ENCODE measurements at places on chromosomes 6 and 20.

GRCh38 chr6:107439406-107439805 lies 20.0 kb downstream of the PDSS2 start:
- no peak for DNase-seq

DNA sequence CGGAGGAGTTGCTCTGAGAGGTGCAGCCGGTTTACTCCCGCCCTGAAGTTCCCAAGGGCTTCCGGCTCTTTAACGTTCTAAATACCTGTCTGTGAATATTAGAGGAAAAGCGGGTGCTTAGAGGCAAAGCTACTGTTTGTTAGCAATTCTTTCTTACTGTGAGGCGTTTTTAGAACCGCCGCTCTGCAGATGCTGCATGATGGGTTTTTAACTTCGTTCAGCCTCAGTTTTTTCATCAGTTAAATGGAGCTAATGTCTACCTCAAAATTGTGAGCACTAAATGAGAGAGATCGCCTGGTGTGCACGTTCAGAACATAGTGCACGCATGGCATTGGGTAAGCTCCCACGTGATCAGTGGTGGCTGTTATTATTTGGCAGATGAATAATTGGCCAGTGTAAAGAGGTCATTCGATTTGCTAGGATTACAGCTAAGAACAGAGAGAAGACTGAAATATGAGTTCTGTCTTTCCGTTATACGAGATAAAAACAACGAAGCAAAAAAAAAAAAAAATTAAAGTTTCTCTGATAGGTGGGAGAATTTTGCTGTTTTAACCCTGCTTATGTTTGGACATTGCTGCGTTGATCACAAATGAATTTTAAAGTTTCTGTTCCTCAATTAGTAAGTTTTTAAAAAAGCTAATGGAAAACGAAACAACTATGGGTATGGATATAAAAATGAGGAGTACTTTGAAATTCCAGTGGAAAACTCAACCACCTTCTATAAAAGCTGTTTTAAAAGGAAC lies 660 bp upstream of the TFB1M start:
- peak; percentile 51 for DNase-seq

DNA sequence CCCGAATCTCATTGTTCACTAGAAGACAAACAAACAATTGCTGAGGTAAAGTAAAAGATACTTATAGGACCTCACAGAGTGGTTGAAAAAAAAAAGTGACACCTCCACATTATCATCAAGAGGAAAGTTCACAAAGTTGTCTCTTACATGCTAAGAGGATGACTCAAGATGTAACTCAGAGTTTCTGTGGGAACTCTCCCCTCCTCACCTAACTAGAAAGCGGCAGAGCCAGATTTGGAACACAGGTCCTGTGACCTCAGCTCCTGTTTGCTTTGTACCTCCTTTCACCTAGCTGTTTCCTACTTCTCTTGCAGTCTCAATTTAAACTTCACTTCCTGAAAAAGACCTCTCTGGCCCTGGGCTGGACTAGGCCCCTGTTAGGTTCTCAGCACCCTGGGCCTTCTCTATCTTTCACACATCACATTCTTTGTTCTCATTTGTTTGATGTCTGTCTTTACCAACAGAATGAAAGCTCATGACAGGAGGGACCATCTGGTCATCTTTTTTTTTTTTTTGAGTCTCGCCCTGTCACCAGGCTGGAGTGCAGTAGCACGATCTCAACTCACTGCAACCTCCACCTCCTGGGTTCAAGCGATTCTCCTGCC lies 60.8 kb downstream of the CD24 start:
- no peak for DNase-seq

GRCh38 chr6:87808005-87808757 lies 106.1 kb upstream of the AKIRIN2 start:
- DNase-seq, result no peak

- no peak for DNase-seq
These were observed 473.5 kb downstream of the UTRN start for GRCh38 chr6:144758602-144759001.

GRCh38 chr20:43766385-43766784 lies 39.6 kb upstream of the GTSF1L start:
- DNase-seq, result no peak

GRCh38 chr6:155188707-155189496 lies 74.9 kb upstream of the CLDN20 start:
- peak; percentile 96 for DNase-seq

- DNase-seq, result no peak
These were observed 576 bp downstream of the MAPK13 start for GRCh38 chr6:36130667-36131510.

GRCh38 chr6:68891419-68891818 lies 256.3 kb downstream of the ADGRB3 start:
- no peak for DNase-seq

GRCh38 chr6:152004896-152005295 lies 197.4 kb downstream of the ESR1 start:
- no peak for DNase-seq

DNA sequence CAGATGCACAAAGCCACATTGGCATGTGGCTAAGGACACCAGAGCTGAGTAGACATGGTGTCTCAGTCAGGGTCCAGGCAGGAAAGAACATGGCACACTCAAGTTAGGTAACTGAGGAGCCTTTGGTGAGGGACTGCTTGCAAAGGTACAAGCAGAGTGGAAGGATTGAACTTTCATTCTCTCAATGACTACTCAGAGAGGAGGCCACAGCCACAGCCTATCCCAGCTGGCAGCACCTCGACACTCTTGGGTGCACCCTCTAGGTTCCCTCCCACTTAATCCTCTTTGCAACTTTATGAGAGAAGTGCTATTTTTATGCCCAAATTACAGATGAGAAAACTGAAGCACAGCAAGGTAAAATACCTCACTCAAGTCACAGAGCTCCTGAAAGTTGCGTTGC lies 73.4 kb downstream of the ISM1 start:
- DNase-seq, result no peak

All from AG04450 (cell line).